ENCODE measurements at places on chromosomes 1 and 21.

- DNase-seq: no peak
Observed at GRCh38 chr1:111015222-111015621, 51.5 kb upstream of the LRIF1 start.

GRCh38 chr1:227996187-227996950 is 10.4 kb upstream of the WNT3A start:
- DNase-seq: no peak

- DNase-seq: no peak
Observed at GRCh38 chr1:31881688-31882000, 56.5 kb downstream of the PTP4A2 start.

GRCh38 chr1:87196110-87196827 is 132.4 kb upstream of the LMO4 start:
- DNase-seq: no peak

DNA sequence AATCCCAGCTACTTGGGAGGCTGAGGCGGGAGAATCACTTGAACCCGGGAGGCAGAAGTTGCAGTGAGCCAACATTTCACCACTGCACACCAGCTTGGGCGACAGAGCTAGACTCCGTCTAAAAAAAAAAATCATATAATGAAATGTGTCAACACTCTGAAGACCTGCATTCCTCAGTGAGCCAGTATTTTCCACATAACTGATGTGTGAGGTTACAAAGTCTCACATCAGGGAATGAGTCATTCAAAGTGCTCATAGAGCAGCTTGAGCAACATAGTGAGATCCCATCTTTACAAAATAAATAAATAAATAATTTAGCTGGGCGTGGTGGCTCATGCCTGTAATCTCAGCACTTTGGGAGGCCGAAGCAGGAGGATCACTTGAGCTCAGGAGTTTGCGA is 65.5 kb downstream of the CASZ1 start:
- DNase-seq: no peak

DNA sequence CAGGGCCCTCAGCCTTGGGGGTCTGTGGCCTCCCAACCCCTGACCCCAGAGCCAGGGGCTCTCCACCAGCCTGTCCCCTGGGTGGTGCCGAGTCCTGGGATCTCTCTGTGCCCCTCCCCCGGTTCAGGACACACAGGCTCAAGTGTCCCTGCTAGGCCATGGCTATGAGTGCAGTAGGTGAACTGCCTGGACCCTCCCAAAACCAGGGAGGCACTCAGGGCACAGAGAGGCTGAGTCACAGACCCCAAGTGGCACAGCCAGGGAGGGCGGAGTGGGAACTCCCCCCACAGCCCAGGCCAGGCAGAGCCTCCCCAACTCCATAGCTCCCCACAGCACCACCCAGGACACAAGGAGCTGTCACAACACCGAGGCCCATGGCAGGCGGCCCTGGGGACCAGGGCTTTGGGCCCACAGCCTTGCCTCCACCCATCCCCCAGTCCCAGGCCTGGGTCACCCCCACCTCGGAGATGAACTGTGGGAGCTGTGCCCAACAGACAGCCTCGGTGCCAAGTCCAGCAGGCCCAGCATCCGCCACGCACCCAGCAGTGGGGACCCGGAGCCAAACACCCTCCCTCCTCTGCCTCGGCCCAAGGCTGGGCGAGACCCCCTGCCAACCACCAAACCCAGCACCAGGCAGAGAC is 3.2 kb downstream of the DVL1 start:
- DNase-seq: no peak

GRCh38 chr1:245330951-245331350 is 176.2 kb downstream of the KIF26B start:
- DNase-seq: no peak

- DNase-seq: no peak
Observed at GRCh38 chr1:228352677-228353481, 53.8 kb downstream of the TRIM11 start.

- DNase-seq: peak; percentile 26
Observed at GRCh38 chr1:47507881-47508701, 70.2 kb downstream of the FOXD2 start.

DNA sequence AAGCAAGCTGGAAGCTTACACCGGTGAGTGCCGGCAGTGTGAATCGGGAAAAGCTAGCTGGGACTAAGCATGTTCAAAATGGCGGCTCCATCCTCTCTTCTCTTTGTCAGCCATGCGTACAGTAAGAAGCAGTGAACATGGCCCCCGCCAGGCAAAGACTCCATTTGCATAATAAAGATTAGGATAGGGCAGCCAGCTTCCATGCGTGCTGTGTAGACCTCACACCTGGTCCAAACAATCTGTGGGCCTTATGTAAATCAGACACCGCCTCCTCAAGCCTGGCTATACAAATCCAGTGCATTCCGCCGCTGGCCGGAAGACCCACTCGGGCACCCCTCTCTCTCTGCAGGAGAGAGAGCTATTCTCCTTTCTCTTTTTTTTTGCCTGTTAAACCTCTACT is 150.3 kb downstream of the TIAM1 start:
- DNase-seq: no peak

DNA sequence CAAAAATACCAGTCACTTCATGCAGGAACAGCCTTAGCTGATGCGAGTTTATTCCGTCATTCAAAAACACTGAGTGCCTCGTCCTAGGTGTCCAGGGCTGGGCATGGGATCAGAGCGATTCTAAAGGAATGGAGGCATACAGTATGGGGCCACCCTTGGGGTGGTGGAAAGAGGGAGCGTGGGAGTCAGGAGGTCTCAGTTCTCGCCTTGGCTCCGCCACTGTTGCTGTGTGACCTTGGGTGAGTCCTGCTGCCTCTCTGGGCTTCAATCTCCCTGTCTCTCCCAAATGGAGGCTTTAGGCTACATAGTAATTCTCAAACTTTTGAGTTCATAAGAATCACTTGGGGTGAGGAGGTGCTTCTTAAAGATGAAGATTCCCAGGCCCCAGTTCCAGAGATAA is 44.0 kb downstream of the OPRD1 start:
- DNase-seq: no peak

- DNase-seq: no peak
Observed at GRCh38 chr1:181936269-181936668, 125.2 kb downstream of the ZNF648 start.

- no peak for DNase-seq
Observed at GRCh38 chr1:219687779-219688178, 74.9 kb upstream of the ZC3H11B start.

- DNase-seq: no peak
Observed at GRCh38 chr1:20280906-20281305, 9.8 kb upstream of the VWA5B1 start.

DNA sequence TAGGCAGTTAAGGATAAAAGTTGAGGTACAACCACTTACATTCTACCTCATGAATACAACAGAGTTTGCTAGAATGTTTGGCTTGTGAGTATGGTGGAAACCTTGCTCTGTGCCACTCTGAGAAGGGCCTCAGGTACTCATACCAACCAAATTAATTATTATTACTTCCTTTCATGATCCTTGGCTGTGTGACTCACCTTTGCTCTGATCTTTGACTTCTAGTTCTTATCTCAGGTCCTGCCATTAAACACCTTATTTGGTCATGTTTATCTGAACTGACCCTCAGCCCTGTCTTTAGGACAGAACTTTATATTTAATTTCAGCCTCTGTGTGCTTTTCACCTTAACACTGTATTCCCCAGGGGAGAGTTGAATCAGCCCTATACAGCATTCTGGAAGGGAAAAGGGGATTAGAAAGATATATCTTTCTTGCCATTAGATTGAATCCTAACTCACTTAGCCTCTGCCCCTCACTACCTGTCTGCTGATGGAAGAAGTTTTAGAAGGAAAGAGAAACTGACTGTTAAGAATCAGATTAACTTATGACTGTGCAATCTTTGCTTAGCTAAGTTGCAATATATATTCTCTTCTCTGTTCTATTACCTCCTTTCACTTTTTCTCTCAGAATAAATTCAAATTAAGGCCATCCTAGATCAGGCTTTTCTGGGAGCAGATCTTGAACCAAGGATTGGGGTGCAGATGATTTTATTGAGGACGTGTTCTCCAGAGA is 260.4 kb upstream of the DPYD start:
- DNase-seq: peak; percentile 5

- DNase-seq: no peak
Observed at GRCh38 chr1:46583494-46583893, 20.6 kb downstream of the MKNK1 start.

GRCh38 chr1:182984621-182985020 is 31.7 kb upstream of the SHCBP1L start:
- DNase-seq: no peak

GRCh38 chr1:242219298-242219901 is 220.5 kb upstream of the MAP1LC3C start:
- DNase-seq: no peak

- DNase-seq: no peak
Observed at GRCh38 chr1:90671251-90671650, 45.9 kb downstream of the BARHL2 start.

DNA sequence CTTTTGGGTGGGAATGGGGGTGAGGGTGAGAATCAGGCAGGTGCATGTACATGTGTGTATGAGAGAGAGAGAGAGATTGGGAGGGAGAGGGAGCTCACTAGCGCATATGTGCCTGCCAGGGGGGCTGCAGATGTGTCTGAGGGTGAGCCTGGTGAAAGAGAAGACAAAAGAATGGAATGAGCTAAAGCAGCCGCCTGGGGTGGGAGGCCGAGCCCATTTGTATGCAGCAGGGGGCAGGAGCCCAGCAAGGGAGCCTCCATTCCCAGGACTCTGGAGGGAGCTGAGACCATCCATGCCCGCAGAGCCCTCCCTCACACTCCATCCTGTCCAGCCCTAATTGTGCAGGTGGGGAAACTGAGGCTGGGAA is 95.0 kb downstream of the EPHB2 start:
- no peak for DNase-seq

GRCh38 chr1:34163792-34164731 is 968 bp downstream of the CSMD2 start:
- DNase-seq: no peak

DNA sequence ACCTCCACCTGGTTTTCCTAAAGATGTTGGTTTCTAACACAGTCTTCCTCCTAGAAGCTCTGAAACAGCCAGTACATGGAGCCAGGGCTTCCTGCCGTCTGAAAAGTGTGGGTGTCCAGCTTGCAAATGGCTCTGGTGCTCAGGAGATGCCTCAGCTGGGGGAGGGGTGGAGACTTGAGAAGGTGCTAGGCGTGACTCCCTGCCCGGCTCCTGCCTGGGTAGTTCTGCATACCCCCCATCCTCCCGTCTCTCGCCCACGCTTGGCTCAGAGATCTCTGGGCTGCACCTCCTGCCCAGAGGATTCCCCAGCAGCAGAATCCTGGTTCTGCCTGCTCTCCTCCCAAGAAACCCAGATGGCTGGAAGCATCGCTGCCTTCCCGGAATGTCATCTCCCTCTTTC is 16.9 kb downstream of the STUM start:
- DNase-seq: no peak

DNA sequence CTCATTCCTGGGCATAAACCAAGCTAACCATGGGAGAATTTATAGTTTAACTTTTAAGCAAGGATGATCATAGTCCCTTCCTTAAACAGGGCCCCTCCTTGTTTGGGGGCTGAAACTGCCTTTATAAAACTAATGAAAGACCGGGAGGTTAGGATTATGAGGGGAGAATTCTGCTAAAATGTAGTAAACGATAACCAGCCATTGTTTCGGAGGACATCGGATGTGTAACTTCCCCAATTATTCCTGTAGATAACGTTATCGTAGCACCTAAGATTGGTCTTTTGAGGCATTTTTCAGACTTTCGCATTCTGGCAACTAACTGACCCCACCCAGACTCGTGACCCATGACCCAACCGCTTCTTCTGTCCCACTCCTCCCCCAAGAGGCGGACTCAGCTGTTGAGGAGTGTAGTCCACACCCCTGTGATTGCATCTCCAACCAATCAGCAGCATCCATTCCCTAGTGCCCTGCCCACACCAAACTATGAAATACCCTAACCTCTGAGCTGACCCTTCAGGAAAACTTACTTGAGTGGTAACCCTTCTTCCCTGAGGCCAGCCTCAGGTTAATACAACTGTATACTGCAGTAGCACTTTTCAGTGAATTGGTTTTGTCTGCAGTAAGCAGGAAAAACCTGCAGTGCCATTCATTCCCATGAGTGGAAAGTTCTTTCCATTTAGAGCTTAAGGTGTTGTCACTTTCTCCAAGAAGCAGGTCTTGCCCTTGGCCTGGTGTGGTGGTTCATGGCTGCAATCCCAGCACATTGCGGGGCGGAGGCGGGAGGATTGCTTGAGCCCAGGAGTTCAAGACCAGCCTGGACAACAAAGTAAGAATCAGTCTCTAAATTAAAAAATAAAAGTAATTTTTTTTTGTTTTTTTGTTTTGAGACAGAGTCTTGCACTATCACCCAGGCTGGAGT is 823 bp upstream of the SYF2 start:
- peak; percentile 98 for DNase-seq

- DNase-seq: peak; percentile 62
Observed at GRCh38 chr1:197778366-197778945, 3.2 kb upstream of the DENND1B start.

DNA sequence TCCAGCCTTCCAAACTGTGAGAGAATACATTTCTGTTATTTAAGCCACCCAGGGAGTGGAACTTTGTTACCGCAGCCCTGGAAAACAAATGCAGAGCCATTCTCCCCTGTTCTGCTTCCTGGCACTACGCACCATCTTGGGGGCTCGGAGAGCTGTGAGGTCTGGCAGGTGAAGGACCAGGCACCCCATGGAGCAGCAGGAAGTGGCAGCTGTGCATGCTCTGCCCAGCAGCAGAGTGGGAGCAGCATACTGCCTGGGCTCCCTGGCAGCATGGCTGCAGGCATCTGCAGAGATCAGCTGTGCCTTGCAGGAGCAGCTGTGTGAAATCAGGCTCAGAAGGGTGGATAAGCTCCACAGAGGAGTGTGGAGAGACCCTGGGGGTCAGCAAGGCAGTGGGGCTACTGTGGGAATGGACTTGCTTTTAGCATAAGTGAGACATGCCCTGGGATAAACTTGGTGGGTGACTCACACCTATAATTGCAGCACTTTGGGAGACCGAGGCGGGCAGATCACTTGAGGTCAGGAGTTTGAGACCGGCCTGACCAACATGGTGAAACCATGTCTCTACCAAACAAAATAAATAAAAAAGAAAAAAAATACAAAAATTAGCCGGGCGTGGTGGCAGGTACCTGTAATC is 17.7 kb upstream of the ZSCAN20 start:
- DNase-seq: no peak

GRCh38 chr21:32337206-32337605 is 38.6 kb downstream of the MRAP start:
- DNase-seq: no peak

DNA sequence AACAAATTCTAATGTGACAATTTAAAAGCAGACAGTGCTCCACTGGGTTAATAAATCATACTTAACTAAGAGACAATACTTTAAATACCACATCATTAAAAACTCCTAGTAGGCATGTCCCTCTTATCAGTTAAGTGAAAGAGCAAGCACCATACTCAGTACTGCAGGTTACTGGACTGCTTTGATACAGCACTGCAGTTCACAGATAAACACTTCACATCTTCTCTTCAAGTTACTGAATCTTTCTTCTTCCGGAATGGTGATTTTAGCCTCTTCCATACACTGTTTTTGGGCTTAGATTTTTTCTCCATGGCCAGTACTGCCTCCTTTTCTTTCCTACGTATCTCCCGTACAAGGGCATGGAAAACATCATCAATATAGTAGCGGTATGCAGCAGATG is 11.0 kb downstream of the RIT1 start:
- DNase-seq: no peak
